ENCODE measurements at places on chromosomes 1 and 21. TPM values are rescaled to one million over a fixed set of nuclear protein-coding genes. Genes with fewer than 3 reads are reported as not detected.
A peak's percentile ranks its signal among the peaks of the same experiment; 100 is the strongest.

DNA sequence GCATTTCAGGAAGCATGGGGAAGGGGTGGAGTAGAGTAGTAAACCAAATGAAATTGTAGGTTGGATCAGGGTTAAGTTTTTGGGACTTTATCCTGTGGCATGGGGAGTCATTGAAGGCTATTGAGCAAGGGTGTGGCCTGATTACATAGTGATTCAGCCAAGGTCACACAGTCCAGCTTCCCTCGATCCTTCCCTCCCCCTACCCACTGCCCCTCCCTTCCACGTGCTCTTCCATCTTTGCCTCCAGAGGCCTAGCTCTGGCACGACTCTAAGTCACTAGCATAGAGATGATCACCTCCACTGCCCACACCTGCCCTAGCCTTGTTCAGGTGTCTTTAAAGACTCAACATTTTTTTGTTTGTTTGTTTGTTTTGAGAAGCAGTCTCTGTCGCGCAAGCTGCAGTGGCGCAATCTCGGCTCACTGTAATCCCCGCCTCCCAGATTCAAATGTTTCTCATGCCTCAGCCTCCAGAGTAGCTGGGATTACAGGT, 37.2 kb upstream of the SLC9A1 start:
- ATAC-seq = no peak

DNA sequence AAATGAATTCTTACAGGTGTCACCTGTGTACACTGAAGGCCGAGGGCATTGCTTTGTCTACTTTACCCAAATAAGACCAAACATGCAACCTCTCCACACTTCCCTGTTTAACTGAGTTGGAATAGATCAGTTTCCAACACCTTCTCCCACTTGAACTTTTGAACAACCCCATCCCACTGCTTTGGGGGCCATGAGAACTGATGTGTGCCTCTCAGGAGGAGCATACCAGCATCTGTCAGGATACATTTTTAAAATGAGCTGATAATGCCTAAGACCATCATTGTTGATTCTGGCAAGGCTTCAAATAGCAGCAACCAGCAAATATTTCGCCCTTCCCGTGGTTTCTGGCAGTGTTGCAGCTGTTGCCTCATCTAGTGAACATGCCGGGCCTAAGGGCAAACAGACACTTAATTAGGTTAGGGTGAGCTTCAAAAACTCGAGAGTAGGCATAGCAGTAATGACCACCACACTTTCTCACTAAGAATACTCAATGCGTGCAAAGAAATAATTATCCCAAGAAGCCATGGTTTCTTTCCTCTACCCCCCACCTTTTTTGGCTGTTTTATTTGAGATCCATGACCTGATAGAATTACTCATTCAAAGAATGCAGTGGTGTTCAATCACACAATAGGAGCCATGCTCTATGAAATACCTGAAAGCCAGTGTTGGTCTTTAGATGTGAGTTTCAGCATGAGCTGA, 63.7 kb downstream of the MAP10 start:
- ATAC-seq = no peak

DNA sequence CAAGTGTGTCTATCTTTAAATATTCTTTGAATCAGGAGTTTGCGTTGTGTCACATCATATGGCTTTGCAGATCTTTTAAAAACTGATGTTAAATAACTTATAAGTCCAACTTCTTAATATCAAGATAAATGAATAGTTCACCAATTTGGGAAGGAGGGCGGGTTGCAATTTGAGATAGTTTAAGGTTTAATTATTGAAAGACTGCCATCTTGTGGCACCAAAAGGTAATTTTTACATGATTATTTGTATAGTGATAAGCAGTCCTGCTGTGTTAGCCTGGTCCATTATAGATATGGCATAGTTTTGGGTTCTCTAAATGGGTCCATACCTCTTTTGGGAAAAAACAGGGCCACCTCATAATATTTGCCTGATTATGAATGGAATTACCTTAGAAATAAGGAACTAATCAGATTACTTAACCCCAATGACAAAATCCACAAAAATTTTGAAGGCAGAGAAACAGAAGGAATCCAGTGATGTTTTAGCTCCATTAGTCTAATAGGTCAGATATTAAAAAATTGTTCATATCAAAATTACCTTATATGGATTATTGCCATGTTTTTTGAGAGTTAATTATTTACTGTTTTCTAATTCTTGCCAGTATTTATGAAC, 64.3 kb downstream of the PRKAA2 start:
- peak; percentile 48 for ATAC-seq

GRCh38 chr1:37763791-37764413, 1.0 kb downstream of the EPHA10 start:
- no peak for ATAC-seq

GRCh38 chr1:56577406-56578137, 1.8 kb downstream of the PLPP3 start:
- no peak for ATAC-seq

- no peak for ATAC-seq
Measured at GRCh38 chr1:170734412-170735175, 70.7 kb downstream of the PRRX1 start.

DNA sequence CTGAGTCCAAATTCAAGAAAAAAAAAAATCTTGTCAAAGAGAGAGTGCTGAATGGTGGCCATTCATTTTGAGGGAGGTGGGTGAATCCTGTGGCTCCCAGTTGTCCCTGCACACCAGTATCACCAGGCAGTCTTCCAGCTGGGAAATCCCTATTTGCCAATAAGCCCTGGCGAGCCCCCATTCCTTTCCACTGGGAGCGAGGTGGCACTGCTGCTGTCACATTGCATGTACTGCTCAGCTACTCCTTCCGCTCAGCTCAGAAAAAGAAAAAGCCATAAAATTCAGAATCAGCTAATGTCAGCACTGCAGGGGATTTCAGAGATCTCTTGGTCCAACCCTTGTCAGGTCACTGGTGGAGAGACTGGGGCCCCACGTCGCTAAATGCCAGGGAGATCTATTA, 298.5 kb downstream of the OMA1 start:
- no peak for ATAC-seq

DNA sequence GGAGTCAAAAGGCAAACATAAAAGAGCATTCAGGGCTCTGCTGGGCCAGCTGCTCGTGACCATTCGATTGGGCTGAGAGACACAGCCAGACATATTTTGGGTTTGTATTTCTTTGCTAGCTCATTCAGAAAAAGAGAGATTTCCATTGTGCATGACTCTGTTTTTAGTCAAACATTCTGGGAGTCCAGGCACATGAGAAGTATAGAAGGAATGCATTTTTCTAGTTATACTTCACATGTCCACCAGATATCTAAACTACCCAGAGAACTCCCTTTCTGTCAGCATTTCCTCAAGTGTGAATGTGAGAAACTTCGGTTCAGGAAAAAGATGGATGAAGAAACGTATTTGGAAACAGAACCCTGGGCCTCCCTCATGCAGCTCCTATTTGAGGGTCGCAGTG, 6.3 kb upstream of the KCNE1 start:
- no peak for ATAC-seq

GRCh38 chr1:179002552-179003345, 22.9 kb upstream of the FAM20B start:
- ATAC-seq = peak; percentile 59

The C1orf74 gene
- 3.8 TPM for total RNA-seq

The MATN1 gene
- 0.52 TPM for total RNA-seq
